Gastrocnemius medialis (tissue), 4 donors: ENCODE measurements at places on chromosomes 1 and 21.

- DNase-seq: no peak
These were observed 253.1 kb upstream of the USP24 start for GRCh38 chr1:55468142-55468795.

GRCh38 chr1:110829955-110830553, 42.9 kb upstream of the CD53 start:
- DNase-seq: no peak

- no peak for DNase-seq
These were observed 53.8 kb upstream of the RGS1 start for GRCh38 chr1:192521734-192522133.

DNA sequence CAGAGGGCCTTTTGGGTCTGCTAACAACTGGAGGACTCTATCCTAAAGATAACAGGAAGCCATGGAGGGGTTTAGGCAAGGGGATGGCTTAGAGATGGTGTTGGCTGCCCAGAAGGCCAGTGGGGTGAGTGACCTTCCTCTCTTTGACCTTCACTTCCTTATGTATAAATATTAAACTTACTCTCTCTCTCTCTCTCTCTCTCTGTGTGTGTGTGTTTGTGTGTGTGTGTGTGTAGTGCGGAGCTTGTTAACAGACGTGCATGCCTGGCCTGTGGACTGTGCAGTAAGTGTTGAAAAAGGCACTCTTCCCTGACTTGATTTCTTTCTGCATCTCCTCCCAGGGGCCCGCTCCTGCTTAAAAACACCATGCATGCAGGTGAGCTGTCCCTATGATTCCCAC, 10.0 kb downstream of the MROH7 start:
- DNase-seq: no peak

GRCh38 chr21:15445327-15445726, 284.5 kb upstream of the USP25 start:
- DNase-seq: no peak

- DNase-seq: no peak
These were observed 10.2 kb upstream of the FCRL5 start for GRCh38 chr1:157562515-157562914.

DNA sequence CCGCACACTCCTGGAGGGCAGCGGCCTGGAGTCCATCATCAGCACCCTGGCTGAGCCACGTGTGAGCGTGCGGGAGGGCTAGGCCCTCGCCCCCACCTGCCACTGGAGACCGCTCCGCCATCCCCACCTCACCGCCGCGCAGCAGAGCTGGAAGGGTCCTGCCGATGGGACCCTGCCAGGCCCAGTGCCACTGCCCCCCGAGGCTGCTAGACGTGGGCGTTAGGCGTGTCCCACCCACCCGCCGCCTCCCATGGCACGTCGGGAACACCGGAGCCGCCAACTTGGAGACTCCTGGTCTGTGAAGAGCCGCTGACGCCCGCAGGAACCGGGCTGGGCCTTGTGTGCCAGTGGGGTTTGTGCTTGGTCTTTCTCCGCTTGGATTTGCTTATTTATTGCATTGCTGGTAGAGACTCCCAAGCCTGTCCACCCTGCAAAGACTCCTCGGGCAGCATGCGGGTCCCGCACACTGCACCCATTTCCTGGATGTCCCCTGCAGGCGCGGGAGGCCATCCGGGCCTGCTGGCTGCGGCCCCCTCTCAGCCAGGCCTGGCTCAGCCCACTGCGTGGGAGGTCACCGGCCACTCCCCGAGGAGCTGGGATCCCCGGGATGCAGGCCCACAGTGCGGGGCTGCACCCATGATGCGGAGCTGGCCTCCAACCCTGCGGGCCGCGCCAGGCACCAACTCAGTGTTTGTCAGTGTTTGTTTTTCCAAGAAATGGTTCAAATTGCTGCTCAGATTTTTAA, 6.0 kb downstream of the LY9 start:
- no peak for DNase-seq

- no peak for DNase-seq
These were observed 84.5 kb upstream of the ST6GALNAC5 start for GRCh38 chr1:76782809-76783208.

- no peak for DNase-seq
These were observed 213.4 kb downstream of the ST6GALNAC3 start for GRCh38 chr1:76287917-76288316.

- peak; percentile 15 for DNase-seq
These were observed 682 bp downstream of the SUCO start for GRCh38 chr1:172533513-172534151.

GRCh38 chr1:61539720-61540462, 185.1 kb downstream of the TM2D1 start:
- no peak for DNase-seq

- no peak for DNase-seq
These were observed 19.2 kb downstream of the MAB21L3 start for GRCh38 chr1:116130356-116130755.

GRCh38 chr1:21927533-21928237, 9.4 kb downstream of the HSPG2 start:
- no peak for DNase-seq

GRCh38 chr1:193358419-193358818, 172.0 kb upstream of the B3GALT2 start:
- no peak for DNase-seq

- no peak for DNase-seq
These were observed 20.3 kb upstream of the RBBP5 start for GRCh38 chr1:205142102-205142469.

DNA sequence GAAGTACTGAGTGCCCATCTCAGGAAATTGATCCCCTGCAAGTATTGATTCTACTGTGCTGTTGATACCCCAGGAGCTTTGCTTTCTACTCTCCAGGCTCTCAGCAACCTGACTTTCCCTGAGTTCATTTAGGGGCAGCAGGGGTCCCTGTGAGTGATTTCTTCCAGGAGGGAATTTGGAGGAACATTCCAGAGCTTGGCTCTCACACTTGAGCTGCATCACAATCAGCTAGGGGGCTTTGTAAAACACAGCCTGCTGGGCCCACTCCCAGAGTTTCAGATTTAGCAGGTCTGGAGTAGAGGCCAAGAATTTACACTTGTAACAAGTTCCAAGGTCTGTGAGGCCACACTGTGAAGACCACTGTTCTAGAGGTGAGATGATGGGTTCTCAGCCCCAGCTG, 16.1 kb upstream of the ACTL8 start:
- DNase-seq: no peak

- DNase-seq: no peak
These were observed at the start of gene CYP4Z1 for GRCh38 chr1:47067097-47067594. CYP4Z1 (plus strand) TSS chr1:47067231; CDS start chr1:47067491, 260 bp downstream.

DNA sequence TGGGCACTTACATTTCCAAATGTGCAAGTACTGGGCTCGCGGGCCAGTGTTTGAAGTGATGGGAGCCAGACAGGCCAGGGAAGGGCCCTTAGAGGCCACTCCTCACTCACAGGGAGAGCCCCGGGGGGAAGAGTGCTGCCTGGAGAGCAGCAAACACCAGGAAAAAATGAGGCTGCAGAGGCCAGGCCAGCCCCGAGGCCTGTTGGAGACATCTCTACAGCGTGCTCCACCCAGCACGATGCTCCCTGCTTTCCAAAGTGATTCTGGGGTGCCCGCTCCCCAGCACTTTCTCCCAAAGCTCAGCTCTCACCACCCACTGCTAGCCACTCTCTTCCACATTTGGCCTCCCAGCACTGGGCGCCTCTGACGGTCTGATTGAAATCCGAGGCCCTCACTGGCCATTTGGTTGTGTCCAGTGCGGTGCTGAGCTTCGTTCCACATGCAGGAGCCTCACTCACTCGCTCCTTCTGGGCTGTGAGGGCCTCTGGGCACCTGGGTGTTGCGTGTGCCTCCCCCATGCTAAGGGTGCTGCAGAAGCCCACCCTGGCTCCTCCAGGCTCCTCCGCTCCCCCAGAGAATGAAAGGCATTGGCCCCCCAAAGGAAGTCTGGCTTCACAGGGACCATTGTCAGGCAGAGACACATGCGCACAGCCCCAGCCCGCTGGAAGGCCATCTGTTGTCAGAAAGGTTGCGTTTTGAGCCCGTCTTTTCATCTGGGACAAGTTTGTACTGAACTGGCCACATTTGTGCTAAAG, 385.4 kb upstream of the VAMP3 start:
- no peak for DNase-seq

GRCh38 chr1:27392778-27393635, 585 bp downstream of the GPR3 start:
- no peak for DNase-seq

- no peak for DNase-seq
These were observed 25.2 kb downstream of the CRNN start for GRCh38 chr1:152388889-152389288.

DNA sequence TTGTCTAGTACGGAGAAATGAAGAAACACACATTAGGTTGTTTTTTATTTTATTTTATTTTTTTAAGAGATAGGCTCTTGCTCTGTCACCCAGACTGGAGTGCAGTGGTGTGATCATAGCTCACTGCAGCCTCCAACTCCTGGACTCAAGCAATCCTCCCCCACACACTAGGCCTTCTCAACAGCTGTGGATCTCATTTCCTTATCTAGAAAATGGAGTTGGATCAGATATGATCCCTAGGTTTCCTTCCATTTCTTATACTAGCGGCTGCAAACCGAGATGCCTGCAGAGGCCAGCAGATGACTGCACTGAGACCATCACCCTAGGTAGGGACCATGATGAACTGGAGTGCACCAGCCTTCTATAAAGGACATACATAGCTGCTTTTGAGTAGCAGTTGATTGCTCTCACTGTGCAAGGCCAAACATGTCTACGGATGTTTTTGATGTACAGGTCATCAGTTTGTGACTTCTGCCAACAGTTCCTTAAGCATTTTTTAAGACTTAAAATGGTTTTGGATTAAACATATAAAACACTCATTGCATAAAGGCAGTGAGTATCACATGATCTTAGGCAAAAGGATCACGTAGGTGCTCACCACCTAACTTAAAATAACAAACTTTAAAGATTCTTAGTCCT, 11.4 kb upstream of the KLHL12 start:
- no peak for DNase-seq

- DNase-seq: peak; percentile 77
These were observed 157.5 kb upstream of the FGGY start for GRCh38 chr1:59139396-59139795.

GRCh38 chr1:229114315-229114714, 156.6 kb upstream of the RAB4A start:
- DNase-seq: no peak

- DNase-seq: no peak
These were observed 29.4 kb upstream of the MEF2D start for GRCh38 chr1:156530006-156530405.

- DNase-seq: no peak
These were observed 11.6 kb downstream of the COL9A2 start for GRCh38 chr1:40305451-40305850.

GRCh38 chr1:42311138-42311537, 23.9 kb downstream of the FOXJ3 start:
- no peak for DNase-seq

DNA sequence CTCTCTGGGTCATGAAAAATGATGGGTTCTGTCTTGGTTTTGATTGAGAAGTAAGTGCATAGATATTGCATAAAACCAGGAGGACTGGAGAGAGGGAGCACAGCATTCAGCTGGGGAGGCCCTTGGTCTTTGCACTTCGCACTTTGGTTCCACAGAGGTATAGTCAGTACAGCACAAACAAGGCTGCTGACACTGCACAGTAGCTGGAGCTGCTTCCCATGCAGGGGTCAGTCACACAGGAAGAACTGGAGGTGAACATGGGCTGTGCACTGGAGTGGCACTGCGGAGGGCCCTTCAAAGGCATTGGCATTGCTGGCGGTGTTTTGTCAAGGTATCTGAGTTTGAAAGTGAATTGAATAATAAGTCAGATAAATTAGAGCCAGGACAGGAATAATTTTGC, 4.5 kb upstream of the LCE2D start:
- DNase-seq: no peak

DNA sequence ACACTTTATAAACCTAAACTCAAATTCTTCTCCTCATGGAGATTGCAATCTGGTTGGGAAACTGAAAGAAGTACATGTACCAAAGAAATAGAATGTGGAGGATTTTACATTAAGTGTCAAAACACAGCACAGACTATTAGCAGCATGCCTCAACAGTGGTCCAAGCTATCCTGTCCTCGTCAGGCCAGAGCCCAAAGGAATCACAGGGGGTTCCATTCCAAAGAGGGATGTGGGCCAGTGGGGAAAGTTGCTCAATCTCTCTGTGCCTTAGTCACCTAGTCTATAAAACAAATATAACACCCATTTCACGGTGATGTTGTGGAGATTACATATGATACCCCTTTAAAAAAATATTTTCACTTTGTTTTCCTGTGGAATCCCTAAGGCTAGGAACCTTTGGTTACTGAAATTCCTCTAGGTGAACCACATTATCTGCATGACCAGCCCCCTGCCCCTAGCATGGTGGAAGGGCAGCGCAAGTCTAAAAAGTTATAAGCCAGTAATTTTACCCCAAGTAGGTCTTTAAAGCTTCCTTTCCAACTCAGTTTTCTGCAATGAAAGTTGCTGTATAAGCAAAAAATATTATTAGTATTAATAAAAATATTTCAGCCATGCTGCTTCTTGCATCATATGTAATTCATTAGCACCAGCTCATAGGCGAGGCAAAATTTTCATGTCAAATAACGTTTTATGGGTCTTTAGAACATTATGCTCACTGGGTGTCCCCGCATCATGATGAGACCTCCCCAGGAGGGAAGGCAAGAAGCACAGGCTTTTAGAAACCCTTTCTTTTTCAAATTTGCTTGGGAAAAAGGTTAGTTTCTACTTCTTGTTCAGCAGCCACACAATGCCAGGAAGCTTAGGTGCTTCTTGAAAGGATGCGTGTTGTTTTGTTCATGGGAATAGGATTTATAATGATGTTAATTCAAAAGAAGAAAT, 548.8 kb upstream of the PKN2 start:
- DNase-seq: no peak

DNA sequence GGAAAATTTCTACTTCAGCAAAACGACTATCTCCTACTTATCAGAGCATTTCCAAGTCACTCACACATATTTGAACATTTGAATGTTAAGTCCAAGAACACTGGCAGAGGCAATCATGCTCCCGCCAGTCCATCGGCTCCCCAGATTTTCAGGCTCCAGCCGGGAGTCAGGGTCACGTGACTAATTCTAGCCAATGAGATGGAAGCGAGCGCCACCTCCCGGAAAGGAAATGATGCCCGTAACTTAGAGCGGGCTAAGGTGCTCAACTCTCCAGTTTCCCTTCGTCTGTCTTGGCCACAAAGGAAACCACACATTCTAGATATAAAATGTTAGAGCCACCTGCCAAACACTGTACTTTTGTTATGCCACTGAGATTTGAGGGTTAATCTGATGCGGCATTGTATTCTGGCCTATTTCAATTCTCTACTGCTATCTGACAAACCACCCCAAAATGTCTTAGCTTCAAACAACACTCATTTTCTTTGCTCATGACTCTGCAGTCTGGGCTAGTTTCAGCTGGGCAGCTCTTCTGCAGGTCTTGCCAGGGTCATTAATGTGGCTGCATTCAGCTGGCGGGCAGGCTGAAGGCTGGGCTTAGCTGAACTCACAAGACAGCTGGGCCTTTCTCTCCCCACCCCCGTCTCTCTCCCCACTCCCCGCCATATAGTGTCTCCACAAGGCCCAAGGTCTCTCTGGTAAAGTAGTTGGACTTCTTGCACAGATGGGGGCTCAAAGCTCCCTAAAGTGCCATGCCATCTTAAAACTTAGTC, 16.5 kb upstream of the LHX4 start:
- DNase-seq: peak; percentile 43
